Amniotic stem cell (primary cell): ENCODE measurements at places on chromosomes 4 and X.

- DNase-seq = no peak
Measured at GRCh38 chr4:122930862-122931261, 8.5 kb upstream of the NUDT6 start.

GRCh38 chr4:183885205-183885720 lies 19.8 kb upstream of the STOX2 start:
- DNase-seq = no peak

GRCh38 chr4:79317711-79318110 lies 8.2 kb downstream of the NAA11 start:
- no peak for DNase-seq

- DNase-seq = no peak
Measured at GRCh38 chrX:37752936-37753335, 26.9 kb upstream of the CYBB start.

DNA sequence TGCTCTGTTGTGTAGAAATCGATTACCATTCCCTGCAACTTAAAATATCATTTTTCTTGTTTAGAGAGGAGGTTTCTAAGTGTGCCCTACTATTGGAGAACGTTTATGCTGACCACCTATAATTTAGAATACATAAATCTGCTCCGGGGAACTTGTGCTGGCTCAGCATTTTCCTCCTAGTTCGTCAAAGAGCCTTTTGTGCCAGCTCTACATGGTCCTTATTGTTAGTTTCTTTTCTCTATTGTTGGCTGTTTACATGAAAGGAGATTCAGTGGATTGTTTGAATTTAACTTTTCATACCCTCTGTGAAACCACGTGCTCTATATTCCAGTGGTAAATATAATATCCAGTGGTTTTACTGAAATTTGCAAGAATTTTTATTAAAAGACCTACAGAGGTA lies 53.4 kb upstream of the ATP8A1 start:
- DNase-seq = no peak
